ENCODE measurements at places on chromosomes 5 and 9.

DNA sequence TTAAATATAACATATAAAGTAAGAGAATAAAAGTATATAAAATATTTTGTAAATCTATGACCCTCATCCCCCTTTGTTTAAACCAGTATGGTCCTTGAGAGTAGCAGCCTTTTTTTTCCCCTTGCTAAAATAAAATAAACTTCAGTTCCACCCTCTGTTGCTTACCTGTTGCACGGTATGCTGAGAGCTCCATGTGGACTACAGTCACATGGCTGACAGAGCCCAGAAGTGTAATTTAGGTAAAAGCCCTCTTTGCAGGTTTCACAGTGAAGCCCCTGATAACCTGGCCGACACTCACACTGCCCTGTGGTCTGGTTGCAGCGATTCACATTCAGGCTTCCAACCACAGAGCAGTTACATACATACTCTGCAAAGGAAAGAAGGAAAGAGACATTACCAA, 55.1 kb downstream of the MEGF9 start:
- DNase-seq = no peak

DNA sequence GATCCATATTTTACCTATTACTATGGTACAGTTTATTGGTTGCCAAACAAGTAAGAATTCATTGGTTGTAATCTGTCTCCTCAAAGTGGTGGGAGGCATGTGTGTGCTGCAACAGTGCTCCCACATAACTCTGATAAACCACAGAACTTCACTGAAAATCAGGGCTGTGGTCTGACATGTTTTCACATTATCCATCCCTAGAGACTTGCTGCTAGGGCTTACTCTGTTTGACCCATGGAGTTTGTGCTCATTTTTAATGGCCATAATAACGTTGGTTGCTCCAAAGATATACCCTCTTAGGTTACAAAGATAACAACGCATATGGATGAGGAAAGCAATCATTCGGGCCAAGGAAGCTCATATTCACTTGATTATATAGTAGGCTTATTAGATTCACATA, 37.0 kb downstream of the HACD4 start:
- no peak for DNase-seq

DNA sequence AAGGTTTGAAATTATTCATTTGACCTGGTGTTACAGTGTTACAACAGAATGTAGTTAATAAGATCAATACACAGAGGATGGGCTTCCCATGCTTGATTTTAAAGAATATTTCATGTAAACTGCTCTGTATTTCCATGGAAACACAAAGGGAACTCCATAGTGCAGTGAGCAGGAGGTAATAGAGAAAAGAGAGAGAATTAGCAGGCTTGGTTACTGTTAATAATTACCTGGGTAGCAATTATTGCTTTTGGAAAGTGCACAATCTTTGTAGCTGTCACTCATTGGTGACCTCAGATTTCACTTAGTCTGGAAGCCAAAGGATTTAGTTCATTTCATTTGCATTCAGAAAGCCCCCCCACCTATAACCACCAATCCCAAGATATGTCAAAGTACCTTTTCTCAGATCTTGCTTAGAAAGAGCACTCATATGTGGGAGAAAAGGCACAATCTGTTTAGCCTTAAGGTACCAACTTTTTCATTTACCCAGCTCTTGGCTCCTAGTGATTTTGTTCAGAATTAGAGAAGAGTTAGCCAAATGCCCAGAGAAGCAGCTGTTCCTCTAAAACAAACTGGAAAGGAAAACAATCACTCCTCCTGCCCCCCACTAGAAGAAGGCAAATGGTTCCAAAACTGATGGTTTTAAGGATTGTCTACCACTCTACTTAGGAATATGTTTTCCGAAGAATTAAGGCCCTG, 234.5 kb upstream of the SLC24A2 start:
- no peak for DNase-seq

- no peak for DNase-seq
These were observed 56.9 kb upstream of the COL15A1 start for GRCh38 chr9:98886691-98887229.

DNA sequence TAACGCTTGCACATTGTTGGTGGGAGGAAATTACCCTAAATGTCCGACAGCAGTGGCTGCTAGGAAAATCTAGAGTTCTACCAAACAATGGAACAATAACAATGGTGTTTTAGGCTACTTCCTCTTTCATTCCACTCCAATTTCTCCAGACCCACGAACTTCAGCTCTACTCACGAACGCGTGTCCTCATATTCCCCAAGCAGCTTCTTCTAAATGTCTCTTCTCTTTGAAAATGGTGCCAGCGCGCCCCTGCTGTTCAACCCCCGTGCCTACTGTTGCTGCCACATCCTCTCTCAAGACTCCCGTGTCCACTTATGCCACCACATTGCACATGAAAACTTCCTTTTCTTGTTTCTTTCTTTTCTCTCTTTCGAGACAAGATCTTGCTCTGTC, 25.6 kb downstream of the OR2V2 start:
- DNase-seq = no peak

GRCh38 chr5:59051951-59052350, 469.1 kb downstream of the RAB3C start:
- no peak for DNase-seq

GRCh38 chr5:67063791-67064190, 132.8 kb downstream of the CD180 start:
- no peak for DNase-seq

- DNase-seq = no peak
These were observed 791 bp upstream of the STARD4 start for GRCh38 chr5:111513131-111513520.

Data from activated CD8-positive, alpha-beta memory T cell treated with anti-CD3 and anti-CD28 coated beads, Interleukin-2, amount 50 U/mL, for 48 hours (primary cell).